Stimulated activated CD4-positive, alpha-beta T cell treated with anti-CD3 and anti-CD28 coated beads, Interleukin-1b, Interleukin-23, amount 100 ng/mL, for 1 hour (primary cell): ENCODE measurements at places on chromosomes 2 and 18.

DNA sequence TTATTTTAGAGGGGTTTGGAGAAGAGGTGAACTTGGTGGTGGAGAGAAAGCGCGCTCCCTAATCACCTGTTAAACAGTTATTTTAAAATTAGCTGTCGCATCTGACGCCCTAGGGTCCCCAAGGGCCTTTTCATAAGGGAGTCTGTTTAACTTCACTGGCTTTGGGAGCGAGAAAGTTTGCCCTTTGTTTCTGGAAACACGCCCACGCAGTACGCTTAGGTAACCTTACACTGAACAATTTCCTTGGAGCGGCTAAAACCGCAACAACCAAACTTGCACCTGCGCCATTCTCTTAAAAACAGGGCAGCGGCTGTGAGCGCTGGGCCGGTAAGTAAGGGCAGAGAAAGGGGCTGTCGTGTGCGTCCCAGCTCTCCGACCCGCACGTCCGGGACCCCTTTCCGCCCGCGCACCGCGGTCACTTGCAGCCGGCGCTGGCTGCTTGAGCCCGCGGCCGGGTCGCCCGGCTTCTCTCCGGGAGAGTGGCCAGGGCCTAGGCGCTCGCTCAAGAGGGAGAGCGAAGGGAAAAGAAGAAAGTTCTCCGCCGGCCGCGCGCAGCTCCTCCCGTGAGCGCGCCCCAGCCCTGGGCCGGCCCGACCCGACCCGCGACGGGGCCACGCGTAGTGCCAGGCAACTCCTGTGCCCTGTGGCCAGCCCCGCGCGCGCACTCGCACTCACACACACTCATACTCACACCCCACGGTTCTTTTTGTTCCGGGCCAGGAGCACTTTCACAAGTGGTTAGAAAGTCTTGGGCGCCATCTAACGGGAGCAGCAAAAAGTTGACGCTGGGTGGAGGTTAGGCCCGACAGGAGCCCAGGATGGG is 19.2 kb downstream of the POU3F3 start:
- no peak for DNase-seq

DNA sequence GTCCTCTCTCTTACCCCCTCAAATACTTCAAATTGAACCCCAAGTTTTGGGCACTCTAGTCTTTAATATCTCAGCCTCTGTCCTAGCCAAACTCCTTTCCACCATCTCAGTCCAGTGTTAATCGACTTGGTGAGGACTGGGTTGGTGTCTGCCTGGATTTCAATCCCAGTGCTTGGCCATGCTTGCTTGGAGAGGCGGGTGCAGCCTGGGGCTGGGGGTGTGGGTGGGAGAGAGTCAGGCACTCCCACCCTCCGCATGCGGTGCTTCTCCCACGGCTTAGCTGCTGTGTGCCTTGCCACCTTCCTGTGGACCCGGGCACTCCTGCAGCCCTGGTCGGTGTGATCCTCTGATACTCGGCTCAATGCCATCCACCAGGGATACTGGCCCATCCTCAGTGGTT is 220.8 kb upstream of the HDAC4 start:
- no peak for DNase-seq

DNA sequence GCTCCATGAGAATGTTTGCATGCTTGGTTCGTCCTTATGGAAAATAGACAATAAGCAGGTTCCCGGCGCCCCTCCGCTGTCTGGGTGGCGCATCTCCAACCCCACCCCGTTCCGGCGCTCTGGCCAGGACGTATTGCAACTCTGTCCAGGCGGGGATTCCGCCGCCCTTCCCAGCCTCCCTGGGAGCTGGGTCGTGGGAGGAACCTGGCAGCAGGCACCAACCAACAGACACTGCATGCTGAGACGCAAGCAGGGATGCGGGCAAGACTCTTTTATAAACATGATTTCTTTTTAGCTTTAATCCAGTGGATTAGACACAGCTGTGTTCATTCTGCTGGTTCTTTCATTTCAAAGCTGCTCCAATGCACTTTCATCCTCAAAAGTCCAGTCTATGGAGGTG is 240.2 kb downstream of the SH3BP4 start:
- DNase-seq = no peak

- DNase-seq = no peak
Measured at GRCh38 chr2:174342686-174343342, 8.1 kb downstream of the SP9 start.

GRCh38 chr2:15141211-15141610 is 419.9 kb downstream of the NBAS start:
- no peak for DNase-seq

DNA sequence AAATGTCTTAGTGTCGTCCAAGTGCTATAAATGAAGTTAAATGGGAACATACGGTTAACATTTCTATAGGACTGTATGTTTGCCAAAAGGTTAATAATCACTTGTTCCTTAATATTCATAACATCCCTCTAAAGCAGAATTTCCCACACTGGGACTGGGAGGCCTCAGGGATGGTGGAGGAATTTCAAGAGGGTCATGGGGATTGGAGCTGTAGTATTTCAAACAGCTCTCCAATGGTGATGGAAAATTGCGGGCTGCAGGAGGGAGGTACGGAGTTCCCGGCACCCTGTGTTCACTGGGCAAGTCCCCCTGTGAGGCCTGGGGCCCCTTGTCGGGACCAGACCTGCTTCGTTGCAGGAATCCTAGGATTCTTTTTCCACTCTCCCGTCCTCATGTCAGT is 39.8 kb upstream of the CTAGE1 start:
- no peak for DNase-seq

DNA sequence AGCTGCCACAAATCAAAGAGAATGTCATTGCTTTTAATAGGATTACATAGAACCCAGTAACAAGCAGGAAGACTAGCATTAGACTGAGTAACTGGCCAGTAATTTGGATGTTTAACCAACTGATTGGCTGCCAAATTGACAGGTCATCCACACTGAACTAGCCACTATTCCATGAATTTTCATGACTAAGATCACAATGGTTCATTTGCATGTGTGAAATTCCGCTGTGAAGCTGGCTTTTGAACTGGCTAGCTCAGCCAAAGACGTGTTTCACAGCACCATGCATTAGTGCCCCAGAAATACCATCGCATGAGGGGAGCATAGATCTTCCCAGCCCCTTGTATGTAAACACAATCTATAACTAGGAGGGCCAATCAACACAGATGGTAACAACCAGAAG is 649.8 kb downstream of the ARHGAP15 start:
- no peak for DNase-seq

- no peak for DNase-seq
Measured at GRCh38 chr2:145939949-145940348, 1420.0 kb upstream of the ZEB2 start.

GRCh38 chr18:48649231-48649630 is 110.4 kb downstream of the CTIF start:
- DNase-seq = no peak

DNA sequence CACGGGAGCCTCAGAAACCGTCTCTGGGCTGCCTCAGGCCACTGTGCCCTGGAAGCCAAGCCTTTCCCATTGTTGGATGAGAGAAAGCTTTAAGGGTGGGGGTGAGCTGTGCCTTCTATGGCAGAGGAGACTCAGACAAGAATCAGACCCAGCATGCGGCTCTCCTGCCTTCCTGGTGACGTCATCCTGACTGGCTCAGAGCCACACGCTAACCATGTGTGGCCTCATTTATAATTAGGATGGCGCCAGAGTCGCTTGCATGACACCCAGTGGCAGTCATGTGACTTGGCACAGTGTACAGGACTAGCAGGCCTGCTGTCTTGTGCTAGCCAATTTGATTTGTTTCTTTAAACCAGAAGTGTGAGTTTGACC is 99.1 kb downstream of the SH3BP4 start:
- DNase-seq = no peak

GRCh38 chr2:100936070-100936741 is 65.9 kb upstream of the RPL31 start:
- DNase-seq = no peak

DNA sequence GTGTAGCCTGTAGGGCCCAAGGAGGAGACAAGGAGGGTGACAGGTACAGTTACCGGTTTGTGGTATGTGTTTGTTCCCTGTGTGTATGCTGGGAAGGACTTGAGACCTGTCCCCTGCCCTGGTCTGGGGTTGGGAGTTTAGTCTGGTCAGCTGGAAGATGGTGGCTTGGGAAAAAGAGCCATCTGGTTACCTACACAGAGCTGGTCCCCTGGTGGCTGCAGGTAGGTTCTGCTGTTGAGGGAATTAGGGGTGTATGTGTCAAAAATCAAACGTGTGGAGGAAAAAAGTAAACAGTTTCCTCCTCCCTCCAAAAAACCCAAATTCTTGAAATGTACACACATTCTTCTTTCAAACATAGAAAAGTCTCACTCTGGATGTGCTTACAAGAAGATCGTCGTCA is 24.3 kb downstream of the PTMA start:
- no peak for DNase-seq

GRCh38 chr2:132583666-132584360 is 86.2 kb downstream of the LYPD1 start:
- DNase-seq = no peak

DNA sequence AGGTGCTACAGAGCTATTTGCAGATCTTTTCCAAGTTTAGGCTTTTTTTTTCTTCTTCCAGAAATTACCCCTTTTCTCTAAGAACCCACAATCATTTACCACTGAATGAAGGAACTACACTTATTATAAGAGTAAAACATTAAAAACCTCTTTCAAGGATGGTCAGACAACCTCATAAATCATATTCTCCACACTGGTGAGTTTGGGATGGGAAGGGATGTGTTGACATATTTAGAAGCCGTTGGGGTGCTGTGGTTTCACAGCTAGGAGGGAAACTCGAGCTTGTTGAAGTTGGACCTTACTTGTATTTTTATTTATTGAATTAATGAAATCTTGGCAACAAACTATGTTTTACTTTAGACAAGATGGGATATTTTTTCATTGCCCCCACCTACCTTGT is 289.4 kb upstream of the MEIS1 start:
- no peak for DNase-seq

DNA sequence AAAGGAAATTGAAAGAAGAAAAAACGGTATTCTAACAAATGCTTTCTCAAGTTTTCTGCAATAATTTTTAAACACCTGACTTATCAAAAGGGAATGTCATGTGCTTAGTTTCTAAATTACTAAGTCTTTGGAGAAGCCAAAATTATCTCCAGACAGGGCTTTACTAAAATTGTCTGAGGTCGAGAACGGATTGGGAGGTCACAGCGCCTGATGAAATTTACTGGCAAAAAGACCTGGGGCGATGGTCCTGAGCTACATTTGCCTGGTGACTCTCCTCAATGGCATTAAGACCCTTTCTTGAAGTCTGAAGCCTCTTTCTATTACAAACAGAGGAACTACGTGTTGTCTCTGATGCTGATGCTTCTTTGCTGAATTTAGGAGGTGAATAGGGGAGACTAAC is 291.8 kb upstream of the SESTD1 start:
- DNase-seq = no peak

DNA sequence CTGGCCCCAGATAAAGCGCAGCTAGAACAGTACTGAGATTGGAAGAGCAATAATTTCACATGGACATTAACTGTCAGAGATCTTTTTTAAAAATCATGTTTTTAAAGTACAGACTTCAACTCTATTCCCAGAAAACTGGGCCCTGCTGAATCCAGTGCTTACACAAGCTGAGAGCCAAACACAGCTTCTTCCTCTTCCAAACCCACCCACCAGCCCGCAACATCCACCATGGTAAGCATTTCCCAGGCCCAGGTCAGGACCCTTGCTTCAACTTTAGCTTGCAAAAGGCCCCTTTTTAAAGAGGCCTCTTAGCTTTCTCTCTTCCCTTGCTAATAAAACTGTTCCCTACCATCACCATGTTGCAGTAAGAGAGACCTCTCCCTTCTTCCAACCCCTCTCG is 2.1 kb downstream of the AAK1 start:
- no peak for DNase-seq

DNA sequence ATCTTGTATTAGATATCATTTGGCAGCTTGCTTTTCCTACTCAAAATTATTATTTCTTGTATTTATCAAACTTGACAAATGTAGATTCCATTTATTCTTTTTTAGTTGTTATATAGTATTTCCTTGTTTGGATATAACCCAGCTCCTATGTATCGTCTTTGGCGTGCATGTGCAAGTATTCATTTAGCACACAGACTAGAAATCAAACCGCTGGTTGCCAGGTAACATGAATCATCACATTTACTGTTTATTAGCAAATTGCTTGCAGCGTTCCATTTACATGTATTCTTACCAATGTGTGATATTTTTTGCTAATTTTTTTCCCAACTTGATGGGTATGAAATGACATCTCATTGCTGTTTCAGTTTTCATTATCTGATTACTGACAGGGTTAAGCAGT is 2089.7 kb upstream of the CELF4 start:
- DNase-seq = no peak

DNA sequence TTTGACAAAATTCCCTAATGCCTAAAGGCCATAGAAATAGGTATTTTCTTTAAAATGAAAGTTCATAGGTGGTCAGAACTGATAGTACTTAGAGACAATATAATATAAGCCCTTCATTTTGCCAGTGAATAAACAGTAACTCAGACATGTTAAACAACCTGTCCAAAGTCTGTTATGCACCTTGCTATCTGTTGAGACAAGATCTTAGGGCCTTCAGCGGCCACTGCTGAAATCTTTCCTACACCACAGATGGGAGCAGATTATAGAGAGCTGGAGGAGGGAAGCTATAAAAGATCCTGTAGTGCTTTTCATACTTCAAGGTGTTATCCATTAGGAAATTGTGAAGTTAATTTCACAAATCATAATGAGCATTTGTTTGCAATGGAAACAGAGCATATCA is 13.8 kb downstream of the CERKL start:
- no peak for DNase-seq

DNA sequence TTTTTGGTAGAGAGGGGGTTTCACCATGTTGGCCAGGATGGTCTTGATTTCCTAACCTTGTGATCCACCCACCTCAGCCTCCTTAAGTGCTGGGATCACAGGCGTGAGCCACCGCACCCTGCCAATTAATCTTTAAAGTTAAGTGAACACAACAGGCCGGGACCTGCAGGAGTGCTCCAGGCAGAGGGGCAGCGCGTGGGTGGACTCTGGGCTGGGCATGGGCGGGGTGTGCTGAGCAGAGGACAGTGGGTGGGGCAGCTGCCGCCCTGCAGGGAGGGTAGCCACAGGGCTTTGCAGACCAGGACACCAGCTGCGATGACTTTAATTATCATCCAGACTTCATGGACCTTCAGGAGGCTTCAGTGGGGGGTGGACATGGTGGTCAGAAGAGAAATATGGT is 8.8 kb upstream of the GPR148 start:
- no peak for DNase-seq

GRCh38 chr18:71027531-71027930 is 738.7 kb downstream of the SOCS6 start:
- no peak for DNase-seq

- no peak for DNase-seq
Measured at GRCh38 chr2:146997488-146997887, 847.3 kb upstream of the ACVR2A start.

GRCh38 chr2:138210487-138210886 is 246.2 kb downstream of the HNMT start:
- DNase-seq = no peak

DNA sequence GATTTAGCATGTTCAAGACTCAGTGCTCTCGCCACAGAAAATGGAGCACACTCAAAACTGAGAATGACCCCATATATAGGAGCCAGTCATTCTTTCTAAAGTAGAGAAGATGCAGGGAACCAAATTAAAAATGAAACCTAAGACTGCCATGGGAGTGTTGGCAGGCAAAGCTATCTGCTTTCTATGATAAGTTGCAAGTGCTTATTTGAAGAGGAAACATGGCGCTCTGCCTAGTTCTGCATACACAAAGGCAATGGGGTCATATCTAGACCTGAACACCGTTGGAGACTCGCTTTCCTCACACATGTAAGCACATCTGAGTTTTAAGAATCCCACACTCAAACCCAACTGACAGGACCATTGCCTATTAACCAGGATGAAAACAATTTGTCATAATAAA is 292.5 kb downstream of the ALK start:
- no peak for DNase-seq

GRCh38 chr2:12498286-12498685 is 218.4 kb upstream of the TRIB2 start:
- no peak for DNase-seq
